SK-N-DZ (cell line): ENCODE measurements at places on chromosomes 5 and 9.

- peak; percentile 20 for DNase-seq
Observed at GRCh38 chr9:13427587-13427986, 148.1 kb upstream of the MPDZ start.

DNA sequence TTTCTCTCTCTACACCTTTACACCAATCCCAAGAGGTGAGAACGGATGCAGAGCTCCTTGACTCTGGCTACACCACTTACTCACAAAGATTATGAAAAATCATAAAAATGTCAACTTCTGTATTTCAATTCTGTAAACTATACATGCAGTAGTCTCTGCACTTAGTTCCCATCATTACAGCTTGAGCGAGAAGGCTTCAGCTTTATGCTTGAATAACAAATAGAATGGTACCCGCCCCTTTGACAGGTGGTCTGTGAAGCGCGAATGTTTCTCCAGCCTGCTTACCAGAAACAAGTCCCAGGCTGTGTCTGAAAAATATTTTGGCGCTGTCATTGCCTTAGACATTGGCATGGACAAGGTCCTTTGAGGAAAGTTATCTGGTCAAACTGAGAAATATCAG is 562.4 kb upstream of the CLINT1 start:
- DNase-seq = no peak

DNA sequence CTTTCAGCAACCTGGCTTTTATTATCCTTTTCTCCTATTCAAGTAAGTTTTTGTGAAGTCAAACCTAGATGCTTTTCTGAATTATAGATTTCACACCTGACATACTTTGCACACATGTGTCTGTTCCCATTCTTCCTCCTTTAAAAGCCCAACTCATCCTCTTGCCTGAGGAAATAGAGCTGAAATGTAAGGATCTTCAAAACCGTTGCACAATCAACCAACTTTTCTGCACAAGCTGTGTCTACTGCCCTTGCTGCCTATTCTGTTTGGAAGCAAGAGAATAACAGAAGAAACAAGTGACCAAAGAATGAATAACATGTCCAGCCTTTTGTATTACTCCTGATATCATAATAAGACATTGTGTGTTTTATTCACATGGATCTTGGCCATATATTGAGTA is 95.1 kb upstream of the ITGA1 start:
- DNase-seq = no peak

DNA sequence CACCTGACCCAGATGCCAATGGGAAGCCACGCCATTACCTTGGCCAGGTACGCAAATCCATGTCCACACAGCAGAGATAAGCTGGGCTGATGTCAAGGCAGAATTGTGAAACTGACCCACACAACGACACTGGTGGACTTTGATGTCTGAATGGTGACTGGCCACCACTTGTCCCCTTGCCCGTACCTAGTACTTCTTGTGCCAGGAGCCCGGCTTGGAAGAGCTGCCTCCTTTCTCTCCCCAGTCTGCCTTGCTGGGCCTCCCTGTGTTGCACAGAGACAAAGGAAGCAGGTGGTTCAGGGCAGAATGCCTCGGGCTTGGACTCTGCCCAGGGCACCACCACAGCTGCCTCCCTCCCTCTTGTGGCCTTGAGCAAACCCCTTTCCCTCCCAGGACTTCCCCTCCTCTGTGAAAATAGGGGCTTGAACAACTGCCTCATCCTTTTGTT is 23.3 kb downstream of the PTGES2 start:
- DNase-seq = no peak

DNA sequence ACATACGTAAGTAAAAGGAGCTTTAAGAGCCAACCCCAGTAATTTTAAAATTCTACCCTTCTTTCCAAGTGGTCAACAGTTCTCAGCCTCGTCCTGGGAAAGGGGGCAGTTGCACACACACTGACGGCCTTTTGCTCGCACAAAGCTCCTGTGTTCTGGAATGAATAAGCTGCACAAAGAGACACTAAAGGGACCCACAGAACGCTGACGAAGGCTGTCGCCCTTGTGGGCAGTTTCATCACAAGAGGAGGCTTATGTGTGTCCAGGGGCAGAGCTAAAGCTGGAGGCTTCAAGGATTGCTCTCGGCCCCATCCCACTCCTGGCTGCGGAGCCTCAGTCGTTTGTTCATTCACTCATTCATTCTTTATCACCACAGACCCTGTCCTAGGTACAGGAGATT is 67.0 kb upstream of the NEK6 start:
- no peak for DNase-seq

GRCh38 chr5:134574521-134574920 is 49.1 kb downstream of the JADE2 start:
- no peak for DNase-seq

DNA sequence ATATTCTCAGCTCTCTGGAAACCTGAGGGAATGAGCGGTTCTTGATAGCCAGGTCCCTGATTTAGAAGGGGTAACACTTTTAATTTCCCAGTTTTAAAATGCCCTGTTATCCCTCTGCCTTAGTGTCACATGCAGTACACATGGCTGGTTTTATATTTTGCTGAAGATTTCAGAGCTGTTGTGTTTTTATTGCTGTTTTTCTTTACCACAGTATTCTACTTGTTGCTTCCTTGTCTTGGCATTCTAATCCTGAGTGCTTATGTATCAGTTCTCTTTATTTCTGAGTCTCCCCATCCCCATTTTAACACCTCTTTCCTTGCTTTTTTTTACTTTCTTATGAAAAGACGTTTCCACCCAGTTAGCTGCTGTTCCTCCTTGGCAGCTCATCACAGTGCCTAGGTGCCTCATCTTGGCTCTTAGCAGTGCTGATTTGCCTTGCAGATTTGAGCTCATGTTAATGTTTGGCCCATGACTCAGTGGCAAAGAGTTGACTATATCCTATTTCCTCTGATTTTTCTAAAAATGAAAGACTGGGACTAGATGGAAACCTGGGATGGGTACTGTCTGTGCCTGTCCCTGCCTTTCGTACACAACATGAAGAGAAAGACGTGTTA is 3.7 kb downstream of the MTRR start:
- DNase-seq = no peak

GRCh38 chr5:13664377-13664776 is 280.1 kb downstream of the DNAH5 start:
- no peak for DNase-seq

DNA sequence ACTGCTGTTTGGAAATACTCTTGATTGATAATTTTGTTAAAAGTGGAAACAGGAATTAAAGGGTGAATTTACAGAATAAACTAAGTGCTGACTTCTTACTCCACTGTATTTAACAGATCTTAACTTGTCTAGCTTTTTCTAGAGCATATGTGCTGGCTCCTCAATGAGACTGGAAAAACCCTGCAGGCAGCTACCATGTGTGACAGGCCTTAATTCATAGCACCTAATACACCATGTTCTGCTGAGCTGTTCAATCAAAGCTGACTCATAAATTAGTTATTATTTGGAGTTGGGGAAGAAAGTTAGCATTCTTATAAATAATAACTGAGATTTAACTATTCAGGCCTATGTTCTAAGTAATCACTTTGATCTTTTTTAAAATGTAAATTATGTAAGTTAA is 29.4 kb downstream of the CTNNAL1 start:
- no peak for DNase-seq
